ENCODE measurements at places on chromosomes 7 and 10.

DNA sequence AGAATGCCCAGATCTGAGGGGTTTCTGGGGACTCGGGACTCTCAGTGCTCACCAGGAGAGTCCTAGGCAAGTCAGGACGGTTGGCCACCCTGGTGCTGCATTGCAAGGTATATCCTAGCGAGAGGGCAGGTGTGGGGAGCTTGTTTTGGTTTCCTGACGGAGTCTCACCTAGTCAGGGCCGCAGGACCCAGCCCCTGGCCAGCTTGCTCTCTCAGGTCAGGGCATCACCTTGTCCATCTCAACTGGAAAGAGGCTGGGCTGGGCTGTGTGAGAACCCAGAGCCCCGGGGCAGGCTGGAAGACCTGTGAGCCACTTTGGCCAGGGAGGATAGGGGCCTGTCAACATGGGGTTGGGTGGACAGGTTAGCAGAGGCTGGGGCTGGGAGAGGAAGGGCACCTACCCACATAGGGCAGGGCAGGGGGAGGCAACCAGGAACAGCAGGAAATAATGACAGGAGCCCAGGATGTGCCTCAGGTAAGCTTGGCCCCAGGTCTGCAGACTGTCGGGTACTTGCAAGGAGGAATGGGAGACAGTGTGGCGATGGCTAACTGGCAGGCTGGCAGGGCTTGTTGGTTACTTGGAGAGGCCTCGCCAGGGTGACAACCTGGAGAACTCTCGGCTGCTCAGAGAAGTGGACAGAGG, 31.5 kb downstream of the DNAJB12 start:
- no peak for DNase-seq

DNA sequence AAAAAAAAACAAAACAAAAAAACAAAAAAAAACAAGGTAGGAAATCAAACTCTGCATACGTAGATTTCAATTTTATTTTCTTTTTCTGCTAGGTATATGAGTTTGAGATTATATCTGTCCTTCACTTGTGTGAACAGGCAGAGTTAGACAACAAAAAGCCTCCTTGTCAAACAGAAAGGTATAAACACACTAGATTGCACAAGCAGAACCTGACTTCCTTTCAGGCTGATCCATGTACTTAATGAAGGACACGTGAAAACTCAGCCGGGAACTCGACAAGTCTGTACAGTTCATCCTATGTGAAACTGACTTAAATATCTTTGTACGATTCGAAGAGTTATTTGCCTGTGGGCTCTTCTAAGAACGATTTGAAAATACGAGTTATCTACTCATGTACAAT, 254.1 kb downstream of the ARL4A start:
- no peak for DNase-seq

GRCh38 chr10:124672181-124672638, 72.0 kb downstream of the FAM53B start:
- no peak for DNase-seq

DNA sequence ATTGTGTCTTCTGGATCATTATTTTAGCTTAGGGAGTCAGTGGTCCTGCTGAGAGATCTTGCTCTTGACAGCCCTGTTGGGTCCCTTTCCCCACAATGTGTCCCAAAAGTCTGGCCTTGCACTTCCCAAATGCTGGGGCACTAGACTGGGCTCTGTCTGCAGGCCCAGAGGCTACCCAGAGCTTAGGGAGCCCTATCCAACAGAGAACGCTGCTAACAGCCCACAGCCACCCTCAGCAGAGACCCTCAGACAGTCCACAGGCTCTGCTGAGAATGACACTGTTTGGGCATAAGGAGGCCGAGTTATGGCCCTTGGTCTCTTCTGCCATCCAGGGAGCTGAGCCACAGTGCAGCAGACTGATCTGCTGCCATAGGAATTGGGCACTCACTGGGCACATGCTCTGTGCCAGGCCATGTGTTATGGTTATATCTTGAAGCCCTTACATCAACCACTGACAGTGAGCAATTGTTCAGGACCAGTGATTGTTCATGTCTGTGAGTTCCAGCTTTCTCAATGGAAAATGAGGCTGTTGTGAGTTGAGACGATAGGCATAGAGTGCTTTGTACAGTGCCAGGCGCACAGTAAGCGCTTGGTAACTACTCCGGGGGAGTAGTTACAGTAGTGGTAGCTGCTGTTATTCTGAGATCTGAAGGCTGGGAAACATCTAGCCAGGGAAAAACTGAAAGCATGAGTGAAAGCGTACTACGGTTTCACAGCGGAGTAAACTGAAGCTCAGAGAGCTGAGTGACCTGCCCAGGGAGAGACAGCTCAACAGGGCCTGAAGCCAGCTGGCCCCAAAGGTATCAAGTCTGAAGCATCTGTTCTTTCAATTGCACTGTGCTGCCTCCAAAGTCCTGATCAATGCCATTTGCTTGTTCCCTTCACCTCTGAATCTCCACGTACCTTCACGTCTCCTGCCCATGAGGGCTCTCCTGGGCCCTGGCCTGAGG, 77.6 kb upstream of the PRLHR start:
- DNase-seq: no peak

All from stimulated activated CD8-positive, alpha-beta memory T cell treated with anti-CD3 and anti-CD28 coated beads, Interleukin-4, amount 100 ng/mL, for 1 hour (primary cell).